Putamen (tissue), 1 donor: ENCODE measurements at places on chromosomes 2 and 18.

DNA sequence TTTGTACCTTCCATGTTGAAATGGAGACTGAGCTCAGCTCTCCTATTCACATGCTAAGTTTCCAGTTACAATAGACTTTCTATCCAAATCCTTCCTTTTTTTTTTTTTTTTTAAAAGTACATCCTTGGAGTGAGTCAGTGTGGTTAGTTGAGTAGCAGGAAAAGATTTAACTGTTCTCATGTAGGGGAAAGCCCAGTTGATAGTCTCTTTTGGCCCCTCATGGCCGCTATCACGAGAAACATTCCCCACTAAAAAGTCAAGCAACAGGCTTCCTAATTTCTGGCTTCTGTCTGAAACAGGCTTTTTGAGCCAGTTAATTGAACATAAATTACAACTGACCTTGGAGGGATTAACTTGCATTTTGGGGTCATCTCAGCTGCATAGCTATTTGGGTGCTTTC lies 161.3 kb downstream of the MEIS1 start:
- DNase-seq, result no peak

DNA sequence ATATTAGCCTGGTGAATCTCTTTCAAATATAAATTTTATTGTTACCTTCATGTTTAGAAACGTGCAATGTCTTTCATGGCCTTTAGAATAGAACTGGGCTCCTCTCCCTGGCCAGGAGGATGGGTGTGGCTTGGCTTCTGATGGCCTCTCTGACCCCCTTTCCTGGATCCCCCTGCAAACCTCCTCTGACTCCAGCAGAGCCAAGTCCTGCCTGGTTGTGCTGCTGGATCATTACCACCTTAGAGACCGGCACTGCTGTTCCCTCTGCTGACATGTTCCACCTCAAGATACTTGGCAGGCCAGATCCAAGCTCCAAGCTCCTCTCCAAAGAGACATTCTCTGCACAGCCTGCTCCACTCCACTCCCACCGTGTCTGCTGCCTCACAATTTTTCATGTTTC lies 823.8 kb upstream of the HS6ST1 start:
- DNase-seq, result no peak

GRCh38 chr2:200471324-200471848 lies 38.5 kb downstream of the KCTD18 start:
- DNase-seq, result no peak

GRCh38 chr2:20122864-20123263 lies 71.4 kb upstream of the LAPTM4A start:
- no peak for DNase-seq

DNA sequence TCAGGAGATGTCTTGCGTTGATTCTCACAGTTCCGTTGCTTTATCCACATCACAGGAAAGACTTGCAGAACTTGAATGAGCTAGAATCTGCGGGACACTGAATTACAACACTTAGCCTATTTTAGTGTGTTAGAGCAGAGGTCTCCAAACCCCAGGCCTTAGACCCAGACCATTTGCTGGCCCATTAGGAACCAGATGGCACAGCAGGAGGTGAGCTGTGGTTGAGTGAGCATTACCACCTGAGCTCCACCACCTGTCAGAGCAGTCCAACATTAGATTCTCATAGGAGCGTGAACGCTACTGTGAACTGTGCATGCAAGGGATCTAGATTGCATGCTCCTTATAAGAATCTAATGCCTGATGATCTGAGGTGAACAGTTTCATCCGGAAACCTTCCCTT lies 3.8 kb downstream of the MRPL30 start:
- DNase-seq, result no peak

DNA sequence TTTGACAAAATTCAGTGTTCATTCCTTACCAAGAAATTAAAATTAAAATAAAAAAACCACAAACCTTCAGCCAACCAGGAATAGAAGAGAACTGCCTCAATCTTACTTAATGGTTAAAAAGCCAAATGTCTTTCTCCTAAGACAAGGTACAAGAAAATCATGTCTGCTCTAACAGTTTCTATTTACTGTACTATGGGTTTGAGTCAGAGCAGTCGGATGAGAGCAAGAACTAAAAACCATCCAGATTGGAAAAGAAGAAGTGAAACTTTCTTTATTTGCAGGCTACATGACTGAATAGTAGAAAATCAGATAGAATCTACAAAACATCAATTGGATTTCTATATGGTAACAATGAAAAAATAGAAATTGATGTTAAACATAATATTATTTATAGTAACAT lies 555.5 kb upstream of the TNP1 start:
- DNase-seq, result no peak

DNA sequence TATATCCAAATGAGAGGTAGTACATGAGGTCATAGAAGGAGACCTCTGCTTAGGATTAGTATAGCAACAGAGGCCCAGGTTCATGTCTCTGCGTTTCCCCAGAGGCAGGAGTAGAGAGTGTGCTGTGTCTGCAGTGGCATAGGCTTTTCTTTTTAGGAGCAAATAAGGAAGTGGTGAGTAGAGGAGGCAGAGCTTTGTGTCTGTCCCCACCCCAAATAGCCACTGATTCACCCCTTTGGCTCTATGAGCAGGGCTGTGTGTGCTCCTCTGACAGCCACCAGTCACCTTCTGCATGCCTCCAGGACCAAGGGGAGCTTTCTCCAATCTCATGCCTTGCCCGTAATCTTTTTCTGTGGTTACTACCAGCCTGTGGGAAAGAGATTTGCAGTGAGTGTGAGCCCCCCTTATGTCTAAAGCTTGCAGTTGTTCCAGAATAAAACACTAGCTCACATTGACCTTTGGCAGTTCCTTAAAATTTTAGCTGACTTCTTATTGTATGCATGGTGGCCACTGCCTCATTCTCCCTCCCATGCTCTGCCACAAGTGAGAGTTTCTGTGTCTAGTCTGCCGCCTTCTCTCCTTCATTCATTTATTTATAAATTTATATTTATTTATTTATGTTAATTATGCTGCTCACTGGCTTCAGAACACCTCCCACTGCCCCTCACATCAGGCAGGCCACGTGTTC lies 23.5 kb upstream of the ELAC1 start:
- DNase-seq, result peak; percentile 12

- no peak for DNase-seq
These were observed 9.2 kb upstream of the DNPEP start for GRCh38 chr2:219396863-219397457.

DNA sequence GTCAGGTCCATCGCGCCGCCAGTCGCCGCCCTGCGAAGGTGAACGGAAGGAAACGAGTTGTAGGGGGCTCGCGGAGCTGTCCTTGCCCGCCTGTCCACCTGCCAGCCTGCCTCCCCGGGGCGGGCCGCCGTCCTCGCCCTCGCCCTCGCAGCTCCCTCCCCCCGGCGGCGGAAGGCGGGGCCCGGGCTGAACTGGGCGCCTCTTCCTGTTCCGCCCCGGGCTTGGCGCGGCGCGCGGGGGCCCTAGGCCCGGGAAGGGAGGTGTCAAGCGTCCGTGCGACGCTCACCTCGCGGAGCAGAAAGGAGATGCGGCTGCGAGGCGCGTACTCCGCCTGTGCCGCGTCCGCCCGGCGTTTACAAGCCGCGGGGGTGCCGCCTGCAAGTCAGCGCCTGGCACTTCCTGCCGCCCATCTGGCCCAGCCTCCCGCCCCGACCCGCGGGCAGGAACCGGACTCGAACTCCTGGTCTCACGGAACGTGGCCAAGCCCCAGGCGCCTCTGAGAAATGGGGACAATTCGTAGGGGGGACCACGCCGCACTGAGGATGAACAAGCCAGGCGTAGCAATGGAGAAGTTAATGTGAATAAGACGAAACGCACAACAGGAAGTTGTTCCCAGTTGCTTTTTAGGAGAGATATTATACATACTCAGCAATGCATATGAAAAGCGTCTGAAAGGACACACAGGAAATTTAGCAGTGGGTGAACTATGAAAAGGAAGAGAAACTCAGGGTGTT lies at the start of gene CNPPD1:
CNPPD1 (minus strand) TSS at position 108 of the 734 bp plus-strand sequence; CDS start at position 11, 97 bp downstream.
- DNase-seq, result peak; percentile 90

DNA sequence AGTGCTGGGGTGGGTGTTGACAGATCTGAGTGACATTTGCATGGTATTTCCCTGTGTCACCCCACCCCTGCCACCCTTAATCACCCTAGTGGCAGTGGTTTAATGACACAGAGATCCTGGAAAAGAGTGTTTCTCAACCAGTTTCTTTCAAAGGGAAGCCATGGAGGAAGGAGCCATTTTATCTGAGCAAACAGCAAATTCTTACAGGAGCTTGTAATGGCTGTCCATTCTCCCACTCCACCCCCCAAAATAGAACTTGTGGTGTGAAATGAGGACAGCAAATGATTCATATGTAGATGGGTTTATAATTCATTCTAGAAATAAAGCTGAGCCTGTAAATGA lies 51.5 kb downstream of the CDC42EP3 start:
- DNase-seq, result peak; percentile 56

DNA sequence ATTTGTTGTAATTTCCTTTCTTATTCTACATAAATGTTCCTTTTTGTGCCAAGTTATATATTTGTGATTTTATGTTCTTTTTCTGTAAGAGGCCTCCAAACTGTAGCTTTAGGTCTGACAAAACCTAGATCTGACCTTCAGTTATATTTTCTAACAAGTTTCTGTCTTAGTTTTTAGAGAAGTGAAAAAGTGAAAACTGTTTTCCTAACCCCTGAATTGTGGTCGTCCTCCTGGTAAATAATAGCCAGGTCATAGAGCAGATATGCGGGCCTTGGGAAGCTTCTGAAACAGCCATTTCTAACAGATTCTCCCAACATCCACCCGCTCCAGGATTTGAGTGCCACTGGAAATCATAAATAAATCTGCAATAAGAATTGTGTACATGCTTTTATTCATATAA lies 398.4 kb upstream of the CWC22 start:
- DNase-seq, result no peak

GRCh38 chr2:226338825-226339224 lies 460.8 kb downstream of the IRS1 start:
- DNase-seq, result no peak

DNA sequence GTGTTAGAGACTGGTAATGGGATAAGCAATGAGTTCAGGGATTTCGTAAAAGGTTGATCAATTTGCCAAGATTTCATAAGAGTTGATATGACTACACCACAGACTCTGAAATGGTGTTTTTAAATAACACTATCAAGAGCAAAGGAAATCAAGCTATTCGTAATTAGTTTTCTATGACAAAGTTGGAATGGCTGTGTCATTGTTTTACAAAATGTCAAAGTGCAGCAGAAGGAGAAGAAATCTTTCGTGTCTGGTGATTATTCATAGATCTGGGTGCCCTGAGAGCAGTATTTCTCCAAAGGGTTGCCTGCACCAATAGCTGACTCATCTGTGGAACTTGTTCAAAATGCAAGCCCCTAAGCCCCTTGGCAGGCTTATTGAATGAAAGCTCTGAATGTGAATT lies 70.1 kb downstream of the NABP1 start:
- DNase-seq, result no peak

DNA sequence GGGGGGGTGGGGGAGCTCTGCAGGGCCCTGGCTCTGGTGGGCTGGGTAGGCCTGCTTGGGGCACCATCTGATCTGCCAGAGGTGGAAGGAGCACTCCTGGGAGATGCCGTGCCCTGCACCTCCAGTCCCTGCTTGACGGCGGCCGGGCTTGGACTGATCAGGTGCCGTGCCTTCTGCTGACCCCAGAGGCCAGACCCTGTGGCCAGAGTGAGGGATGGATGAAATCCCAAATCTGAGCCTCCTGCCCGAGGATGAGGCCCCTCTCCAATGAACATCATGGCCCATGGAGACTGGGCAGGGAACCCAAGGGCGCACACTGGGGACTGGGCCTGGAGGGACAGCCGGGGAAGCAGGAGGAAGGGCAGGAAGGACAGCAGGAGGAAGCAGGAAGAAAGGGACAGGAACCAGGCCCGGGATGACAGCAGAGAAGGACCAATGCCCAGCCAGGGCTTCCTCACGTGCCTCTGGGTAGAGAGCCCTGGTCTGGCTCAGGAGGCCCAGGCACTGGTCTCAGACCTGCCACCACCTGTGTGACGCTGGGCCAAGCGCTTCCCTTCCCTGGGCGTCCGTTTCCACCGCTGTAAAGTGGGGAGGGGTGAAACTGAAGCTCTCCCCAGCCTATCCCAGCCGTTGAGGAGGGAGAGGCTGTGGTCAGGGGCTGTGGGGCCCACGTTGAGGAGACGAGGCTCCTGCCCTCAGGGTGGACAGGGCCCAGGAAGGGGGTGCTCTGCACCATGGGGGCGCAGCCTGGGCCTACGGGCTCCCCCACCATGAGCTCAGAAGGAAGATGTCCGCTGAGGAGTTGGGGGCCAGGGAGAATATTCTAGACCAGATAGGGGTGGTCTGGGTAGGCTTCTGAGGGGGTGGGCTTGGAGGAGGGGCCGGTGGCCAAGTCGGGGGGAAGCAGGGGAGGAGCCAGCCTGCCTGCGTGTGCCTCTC lies 1.0 kb upstream of the GPR35 start:
- DNase-seq, result no peak

- no peak for DNase-seq
These were observed 107.8 kb downstream of the MSH2 start for GRCh38 chr2:47510745-47511144.

DNA sequence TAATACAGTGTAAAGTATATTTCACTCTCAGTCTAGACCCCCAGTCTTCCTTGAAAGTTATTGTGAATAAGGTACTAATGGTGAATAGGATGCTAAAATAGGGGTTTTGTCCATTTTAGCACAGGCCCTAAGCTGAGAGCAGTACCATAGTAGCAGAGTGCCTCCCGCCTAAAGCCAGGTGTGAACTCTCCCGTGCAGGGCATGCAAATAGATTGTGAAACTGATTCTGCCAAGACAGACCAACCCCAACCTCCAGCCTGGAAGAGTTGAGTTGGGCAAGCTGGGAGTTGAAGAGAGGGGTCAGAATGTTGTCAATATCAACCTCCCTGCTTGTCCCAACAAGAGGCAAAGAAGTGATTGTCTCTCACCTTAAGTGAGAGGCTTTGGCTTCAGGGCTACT lies 97.4 kb upstream of the CYRIA start:
- DNase-seq, result no peak

GRCh38 chr2:238092486-238093035 lies 7.6 kb upstream of the ESPNL start:
- DNase-seq, result no peak

DNA sequence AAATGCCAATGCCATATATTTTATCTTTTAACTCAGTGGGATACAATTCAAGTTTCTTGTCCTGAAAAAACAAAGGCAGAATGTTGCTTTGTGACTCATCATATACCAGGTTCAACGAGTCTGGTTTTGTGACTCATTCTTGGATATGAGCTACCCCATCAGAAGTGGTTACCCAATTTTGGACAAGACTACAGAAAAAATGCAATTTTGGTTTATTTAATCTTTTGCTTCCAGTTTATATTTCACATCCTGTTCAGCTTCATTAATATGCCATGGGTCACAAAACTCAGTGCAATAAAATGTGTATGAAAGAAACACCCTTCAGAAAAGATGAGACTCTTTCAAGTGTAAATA lies 25.0 kb downstream of the FN1 start:
- no peak for DNase-seq

GRCh38 chr2:47070920-47071824 lies 83.9 kb downstream of the STPG4 start:
- DNase-seq, result no peak
